ENCODE measurements at places on chromosomes 2 and 18.

DNA sequence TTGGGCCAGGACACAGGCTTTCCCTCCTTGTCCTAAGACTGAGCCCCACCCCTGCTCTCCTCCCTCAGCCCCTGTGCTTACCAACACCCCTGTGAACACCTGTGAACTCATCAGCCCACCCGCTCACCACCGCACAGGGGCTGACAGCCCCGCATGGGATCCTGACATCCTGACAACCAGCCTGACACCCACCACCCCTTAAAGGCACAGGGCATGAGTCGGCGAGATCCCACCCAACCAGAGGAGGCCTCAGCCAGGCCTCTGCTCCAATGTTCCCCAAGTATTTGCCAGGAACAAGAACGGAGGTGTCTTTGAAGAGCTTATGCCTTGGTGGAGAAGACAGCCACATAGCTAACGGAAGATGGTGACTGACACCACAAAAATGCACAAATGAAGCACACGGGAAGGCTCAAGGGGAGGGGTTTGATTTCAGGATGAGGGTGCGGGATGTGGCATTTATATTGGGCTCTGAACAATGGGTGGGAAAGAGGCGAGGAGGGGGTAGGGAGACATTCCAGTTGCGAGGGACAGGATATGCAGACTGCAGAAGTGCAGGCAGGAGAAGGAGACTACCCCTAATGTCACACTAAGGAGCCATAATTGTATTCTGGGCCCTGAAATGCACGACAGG lies 11.0 kb downstream of the RAB11FIP5 start:
- no peak for DNase-seq
- H3K36me3 ChIP-seq, result peaks cover 2% of the 10 kb centered on the region
- no peak overlapping the region for H3K4me3 ChIP-seq
- H3K27me3 ChIP-seq, result no peaks in the 10 kb centered on the region
- H3K4me1 ChIP-seq, result peaks cover 22% of the 10 kb centered on the region
- no peak overlapping the region for H3K27ac ChIP-seq

DNA sequence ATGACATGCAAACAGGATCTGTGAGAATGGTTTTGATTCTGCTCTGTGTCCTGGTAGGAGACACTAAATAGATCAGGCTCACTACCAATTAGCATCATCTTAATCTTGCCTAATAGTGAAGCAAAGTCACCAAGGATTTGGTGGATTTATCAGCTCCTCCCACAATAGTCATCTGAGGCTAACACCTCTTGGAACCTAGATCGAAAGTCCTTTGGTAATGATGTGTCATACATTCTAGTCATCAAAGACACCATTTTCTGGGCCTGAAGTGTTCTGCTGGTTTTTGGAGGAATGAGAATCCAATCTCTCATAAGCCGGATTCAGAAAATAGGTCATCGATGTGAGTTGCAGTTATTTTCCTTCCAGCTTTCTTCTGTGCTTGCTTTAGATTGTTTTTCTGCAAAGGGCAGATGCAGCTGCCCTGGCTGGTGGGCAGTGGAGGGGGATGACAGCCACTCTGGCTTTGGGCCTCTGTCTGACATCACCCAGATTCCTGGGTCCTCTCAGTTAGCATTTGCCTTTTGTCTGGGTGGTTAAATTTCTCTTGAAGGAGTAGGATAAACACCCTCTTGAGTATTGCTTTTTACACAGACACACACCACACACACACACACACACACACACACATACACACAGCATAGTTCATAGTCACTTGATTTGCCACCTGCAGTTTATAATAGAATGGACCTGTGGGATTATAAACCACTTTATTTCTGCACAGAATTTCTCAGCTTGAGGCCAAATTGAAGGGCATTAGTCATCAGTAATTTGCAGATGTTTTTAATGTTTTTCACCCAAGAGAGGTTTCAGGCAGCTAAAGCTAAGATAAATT lies at the start of gene MYO3B:
MYO3B (plus strand) TSS at position 198 of the 832 bp plus-strand sequence; CDS start at position 339, 141 bp downstream.
- H3K27ac ChIP-seq, result no peak within 1 kb of the TSS
- H3K27me3 ChIP-seq, result no peaks in the 10 kb centered on the region
- DNase-seq, result no peak
- H3K4me1 ChIP-seq, result no peaks in the 10 kb centered on the region

DNA sequence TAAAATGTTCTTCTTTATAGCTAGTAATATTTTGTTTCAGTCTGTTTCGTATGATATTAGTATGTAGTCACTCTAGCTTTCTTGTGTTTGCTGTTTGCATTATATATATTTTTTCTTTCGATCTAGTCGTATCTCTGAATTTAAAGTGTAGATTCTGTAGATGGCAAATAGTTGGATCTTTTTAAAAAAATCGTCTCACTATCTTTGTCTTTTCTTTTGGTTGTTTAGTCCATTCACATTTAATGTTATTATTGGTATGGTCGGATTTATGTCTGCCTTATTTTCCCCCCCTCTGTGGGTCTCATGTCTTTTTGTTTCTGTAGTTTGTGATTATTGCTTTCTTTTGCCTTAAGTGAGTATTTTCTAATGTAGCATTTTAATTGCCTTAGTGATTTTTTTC lies 84.3 kb downstream of the AGPS start:
- no peak overlapping the region for H3K4me3 ChIP-seq
- peaks cover 8% of the 10 kb centered on the region for H3K36me3 ChIP-seq
- no peak overlapping the region for H3K27ac ChIP-seq
- no peak for DNase-seq
- no peaks in the 10 kb centered on the region for H3K4me1 ChIP-seq
- H3K27me3 ChIP-seq, result no peaks in the 10 kb centered on the region

DNA sequence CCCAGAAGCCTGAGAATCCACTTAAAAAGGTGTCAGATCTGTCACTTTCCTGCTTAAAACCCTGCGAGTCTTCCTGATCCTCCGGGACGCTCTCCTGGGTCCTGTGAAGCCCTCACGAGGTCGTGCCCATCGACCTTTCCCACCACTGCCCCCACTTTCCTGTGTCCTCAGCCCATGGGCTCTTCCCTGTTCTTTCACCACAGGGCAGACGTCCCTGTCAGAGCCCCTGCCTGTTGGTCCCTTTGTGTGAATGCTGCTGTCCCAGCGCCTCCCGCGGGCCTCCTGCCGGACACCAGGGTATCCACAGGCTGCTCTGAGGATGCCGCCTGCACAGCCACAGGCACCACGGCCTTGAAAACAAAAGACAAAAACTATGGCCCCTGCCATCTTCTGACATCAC lies 125.6 kb downstream of the TMEM18 start:
- DNase-seq, result no peak
- no peaks in the 10 kb centered on the region for H3K36me3 ChIP-seq
- H3K27ac ChIP-seq, result no peak overlapping the region
- peaks cover 10% of the 10 kb centered on the region for H3K27me3 ChIP-seq
- no peak overlapping the region for H3K4me3 ChIP-seq

DNA sequence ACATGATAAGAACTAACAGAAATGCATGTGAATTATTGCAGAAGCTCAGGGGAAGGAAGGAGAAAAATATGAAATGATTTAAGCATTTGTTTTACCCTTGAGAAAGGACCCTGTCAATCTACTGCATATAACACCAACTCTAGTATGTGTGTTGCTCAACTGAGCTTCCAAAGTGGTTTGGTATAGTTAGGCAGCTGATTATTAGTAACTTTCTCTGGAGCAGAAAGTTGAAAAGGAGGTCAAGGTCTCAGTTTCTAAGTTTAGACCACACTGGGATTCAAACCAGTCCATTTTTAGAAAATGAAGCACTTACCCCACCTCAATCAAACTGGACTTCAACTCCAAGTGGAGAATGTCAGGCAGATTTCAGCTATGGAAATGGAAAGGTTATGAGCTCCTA lies 123.3 kb upstream of the CDC42EP3 start:
- H3K36me3 ChIP-seq, result no peaks in the 10 kb centered on the region
- no peaks in the 10 kb centered on the region for H3K27me3 ChIP-seq
- H3K4me1 ChIP-seq, result no peaks in the 10 kb centered on the region
- DNase-seq, result no peak
- no peak overlapping the region for H3K27ac ChIP-seq

GRCh38 chr18:57052173-57052572 lies 94.7 kb upstream of the BOD1L2 start:
- no peak for DNase-seq
- H3K27ac ChIP-seq, result no peak overlapping the region
- no peak overlapping the region for H3K4me3 ChIP-seq
- no peaks in the 10 kb centered on the region for H3K4me1 ChIP-seq
- no peaks in the 10 kb centered on the region for H3K27me3 ChIP-seq

DNA sequence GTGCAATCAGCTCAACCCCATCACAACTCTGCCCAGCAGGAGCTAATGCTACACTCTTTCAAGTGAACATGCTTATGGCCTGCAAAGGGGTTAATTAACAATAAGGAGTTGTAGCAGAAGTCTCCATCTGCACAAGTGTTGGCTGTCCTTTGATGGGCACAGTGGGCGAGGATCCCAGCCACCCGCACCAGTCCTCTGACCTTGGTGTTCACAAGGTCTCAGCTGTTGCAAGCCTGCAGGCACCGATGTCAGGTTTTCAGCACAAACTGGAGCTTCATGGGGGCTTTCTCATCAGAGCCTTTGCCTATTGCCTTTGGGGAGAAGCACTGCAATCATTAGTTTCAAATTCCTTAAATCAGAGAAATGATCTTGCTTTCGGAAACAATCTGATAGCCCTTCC lies 60.9 kb upstream of the TMEM178A start:
- H3K36me3 ChIP-seq, result no peaks in the 10 kb centered on the region
- H3K27me3 ChIP-seq, result no peaks in the 10 kb centered on the region
- no peak overlapping the region for H3K27ac ChIP-seq
- DNase-seq, result no peak
- no peak overlapping the region for H3K4me3 ChIP-seq
